PC-9 (cell line): ENCODE measurements at places on chromosomes 4 and X.

DNA sequence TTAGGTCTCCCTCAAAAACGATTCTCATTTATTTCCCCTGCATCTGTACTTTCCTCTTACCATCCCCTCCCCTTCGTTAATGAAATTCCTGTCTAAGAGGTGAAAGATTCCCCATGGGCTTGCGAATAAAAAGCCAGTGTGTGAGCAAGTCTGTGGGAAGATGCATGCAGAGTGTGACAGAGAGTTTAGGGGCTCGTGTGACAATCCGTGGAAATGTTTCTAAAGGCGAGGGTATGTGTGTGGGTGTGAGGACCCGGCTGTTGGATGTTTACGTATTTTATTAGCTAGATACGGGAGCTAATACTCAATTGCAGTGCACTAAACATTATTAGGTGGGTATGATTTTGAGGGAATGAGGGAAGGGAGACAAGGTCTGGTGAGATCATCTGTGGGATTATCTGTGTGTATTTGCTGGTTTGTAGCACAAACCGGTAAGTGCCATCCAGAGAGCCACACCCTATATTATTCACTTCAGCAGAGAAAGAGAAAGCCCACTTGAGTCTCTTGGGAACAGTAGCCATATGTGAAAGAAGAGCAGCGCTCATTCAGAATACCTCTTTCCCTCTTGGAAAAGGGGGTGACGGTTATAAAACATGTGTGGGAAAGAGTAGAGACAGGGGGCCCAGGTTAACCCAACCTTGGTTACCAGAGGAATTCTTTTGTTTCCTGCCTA lies 893 bp upstream of the HOPX start:
- DNase-seq = no peak

DNA sequence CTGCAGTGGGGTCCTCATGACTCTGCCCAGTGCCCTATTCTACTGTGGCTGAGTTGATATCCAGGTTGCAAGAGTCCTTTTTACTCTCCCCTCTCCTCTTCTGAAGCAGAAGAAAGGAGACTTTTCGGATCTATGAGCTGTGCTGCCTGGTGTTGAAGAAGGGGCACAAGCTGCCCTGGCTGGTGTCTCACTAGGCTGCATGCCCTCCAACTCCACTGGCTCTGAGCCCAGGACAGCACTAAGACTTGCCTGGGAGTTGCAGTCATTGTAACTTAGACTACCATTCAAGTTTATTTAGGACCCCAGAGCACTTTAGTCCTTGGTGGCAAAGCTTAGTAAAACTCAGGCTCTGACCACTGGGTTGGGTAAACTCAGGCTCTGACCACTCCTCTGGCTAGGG lies 89.4 kb downstream of the GABRB1 start:
- no peak for DNase-seq

GRCh38 chr4:6125103-6125651 lies 75.2 kb downstream of the JAKMIP1 start:
- DNase-seq = no peak

DNA sequence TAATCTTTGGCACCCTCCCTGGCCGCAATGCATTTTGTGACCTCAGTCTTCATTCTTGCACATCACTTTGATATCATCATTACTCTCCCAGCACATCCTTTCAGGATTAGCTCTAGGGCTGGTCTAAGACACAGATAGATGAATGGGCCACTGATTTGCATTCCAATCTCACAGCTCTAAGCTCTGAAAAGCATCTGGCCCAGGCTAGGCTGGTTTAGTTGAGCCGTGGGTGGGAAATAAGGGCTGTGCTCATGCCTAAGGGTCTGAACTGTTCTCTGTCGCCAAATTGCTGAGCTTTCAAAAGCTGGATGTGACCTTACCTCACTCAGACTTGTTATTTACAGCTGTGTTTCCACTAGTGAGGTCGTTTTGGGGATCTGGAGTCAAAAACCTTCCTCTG lies 30.0 kb upstream of the SLC9A7 start:
- no peak for DNase-seq

DNA sequence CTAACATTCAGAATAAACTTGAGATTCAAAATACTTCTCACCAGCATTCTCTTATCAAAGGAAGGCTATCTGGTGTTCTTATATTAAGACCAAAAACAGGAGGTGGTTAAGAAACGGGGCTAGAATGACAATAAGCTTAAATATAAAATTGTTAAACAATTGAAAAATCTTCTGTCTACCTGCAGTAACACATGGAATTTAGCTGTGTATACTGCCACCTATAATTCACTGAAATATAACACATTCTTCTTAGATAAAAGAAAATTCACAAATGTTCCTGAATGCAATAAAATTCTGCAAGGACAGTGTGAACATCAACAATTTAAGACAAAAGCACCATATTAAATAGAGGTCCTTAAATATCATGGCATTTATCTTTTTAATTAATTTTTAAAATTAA lies 11.5 kb upstream of the PCDH10 start:
- no peak for DNase-seq

GRCh38 chr4:157004279-157005161 lies 32.9 kb upstream of the PDGFC start:
- no peak for DNase-seq

DNA sequence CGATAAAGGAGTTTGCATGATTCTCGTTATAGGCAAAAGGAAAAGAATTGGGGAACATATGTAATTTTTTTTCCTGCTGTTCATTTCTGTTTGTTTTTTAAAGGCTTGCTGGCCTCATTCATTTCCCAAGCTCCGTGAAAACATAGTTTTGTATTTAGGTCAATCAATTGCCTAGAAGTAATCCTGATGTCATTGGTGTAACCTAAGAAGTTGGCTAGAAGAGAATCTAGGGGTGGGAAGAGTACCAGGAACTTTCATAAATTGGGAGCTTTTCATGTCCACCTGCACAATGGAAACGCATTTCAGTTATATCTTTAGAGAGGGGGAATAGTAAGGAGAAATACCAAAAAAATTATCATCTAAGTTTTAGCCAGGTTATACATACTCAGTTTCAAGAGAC lies 3.8 kb downstream of the RAPGEF2 start:
- no peak for DNase-seq

DNA sequence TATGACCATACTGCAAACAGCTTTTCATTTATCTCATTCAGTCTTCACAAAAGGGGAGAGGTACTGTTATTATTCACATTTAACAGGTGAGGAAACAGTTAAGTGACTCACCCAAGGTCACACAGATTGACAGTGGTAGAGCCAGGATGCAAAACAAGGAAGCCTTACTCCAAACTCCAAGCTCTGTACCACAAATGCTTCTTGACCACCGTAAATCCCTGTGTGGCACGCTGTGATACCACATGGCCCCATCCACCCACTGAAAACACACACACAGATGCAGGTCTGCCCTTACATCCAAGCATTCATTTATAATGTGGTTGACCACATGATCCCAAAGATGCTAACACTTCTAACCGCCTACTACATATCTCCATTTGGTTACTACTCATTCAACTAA lies 129.5 kb downstream of the TSPAN5 start:
- DNase-seq = no peak

- DNase-seq = no peak
These were observed 871.8 kb upstream of the PABPC4L start for GRCh38 chr4:135073389-135073788.

DNA sequence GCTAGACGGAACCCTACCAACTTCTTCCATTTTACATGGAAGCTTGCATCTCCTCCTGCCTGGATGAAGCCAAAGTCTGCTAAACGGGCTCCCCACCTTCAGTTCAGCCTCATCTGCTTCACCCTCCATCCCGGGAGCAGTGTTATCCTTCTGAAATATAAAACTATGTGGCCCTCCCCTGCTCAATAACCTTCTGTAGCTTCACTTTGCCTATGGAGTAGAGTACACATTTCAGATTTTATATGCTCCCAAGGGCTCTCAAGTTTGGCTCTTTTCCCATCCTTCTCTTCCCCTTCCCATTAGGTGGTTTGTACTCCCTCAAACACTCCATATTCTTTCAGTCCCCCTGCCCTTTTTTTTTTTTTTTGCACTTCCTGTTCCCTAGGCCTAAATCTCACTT lies 115.9 kb upstream of the RAI2 start:
- no peak for DNase-seq

DNA sequence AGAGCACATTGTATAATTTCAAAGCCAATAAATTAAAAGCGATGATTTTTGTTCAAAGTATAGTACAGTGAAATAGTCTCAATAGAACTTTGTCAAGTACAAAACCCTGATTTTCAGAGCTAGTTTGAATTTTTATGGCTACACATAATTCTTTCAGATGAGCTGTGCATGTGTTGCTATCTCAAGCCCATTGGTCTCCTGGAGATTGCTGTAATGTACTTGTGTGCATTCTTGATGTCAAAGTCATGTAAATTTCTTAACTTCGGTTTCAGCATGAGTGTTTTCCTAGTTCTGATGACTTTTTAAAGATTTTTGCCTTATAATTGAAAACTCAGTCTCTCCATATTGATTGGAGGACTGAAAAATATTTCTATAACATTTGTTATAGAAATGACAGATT lies 200.8 kb downstream of the CEP135 start:
- no peak for DNase-seq

- no peak for DNase-seq
These were observed 181.1 kb upstream of the PRPS2 start for GRCh38 chrX:12610079-12610478.

GRCh38 chrX:153244767-153245166 lies 65.7 kb downstream of the MAGEA1 start:
- DNase-seq = no peak

DNA sequence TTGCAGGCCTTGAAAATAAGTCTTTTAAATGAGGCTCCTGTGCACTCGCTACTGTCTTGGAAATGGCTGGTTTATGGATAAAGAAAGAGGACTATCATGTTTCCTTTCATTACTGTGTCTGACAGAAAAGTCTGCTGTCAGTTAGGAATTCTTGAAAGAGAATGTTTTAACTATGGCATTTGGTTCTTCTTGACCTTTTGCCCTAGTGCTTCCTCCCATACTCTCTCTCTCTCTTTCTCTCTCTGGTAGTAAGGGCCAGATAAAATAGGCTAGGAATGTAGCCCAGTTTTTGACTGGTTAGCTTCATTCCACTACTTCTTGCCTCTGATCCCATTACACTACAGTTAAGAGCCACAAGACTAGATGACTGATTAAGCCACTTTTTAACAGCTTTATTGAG lies 29.8 kb downstream of the YY2 start:
- no peak for DNase-seq

DNA sequence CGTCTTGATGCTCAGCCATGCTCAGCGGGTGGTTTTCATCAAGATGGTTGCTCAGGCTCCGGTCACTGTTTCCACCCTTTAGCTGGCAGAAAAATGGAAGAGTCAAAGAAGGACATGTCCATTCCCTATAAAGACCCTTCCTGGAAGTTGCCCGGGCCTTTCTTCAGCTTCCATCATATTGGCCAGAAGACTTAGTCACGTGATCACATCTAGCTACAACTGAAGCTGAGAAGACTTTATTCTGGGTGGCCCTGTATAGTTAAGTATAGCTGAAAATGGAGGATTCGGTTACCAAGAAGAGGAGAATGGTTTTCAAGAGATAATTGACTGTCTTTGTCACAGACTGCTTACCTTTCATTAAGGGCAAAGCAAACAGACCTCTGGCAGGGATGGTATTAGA lies 296.7 kb upstream of the CASK start:
- DNase-seq = no peak

DNA sequence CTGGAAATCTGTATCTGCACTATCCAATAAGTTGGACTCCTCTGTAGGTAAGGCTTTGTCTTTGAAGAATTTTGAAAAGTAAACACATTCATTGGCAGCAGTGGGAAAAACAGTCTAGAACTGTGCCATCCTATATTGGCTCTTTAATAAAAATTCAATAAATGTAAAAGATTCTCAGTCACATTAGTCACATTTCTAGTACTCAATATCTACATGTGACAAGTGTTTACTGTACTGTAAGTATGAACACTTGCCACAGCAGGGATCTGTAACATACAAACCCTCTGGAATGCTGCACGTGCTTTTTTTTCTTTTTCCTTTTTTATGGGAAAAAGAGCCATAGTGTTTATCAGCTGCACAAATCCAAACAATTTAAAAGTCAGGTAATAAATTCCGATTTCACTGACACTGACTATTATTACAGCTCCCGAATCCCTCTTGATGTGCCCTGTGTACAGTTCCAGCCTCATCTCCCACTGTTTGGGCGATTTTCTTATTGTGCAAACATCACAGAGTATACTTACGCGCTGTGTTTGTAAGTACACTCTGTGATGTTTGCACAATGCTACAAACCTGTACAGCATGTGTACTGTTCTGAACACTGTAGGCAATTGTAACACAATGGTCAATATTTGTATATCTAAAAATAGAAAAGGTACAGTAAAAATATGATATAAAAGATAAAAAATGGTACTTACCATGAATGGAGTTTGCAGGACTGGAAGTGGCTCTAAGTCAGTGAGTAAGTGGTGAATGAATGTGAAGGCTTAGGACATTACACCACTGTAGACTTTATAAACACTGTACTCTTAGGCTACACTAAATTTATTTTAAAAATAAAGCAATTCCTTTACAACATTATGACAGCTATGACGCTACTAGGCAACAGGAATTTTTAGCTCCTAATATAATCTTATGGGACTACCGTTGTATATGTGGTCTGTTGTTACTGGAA lies 8.7 kb downstream of the PYURF start:
- DNase-seq = no peak

GRCh38 chr4:187127456-187127855 lies 403.8 kb upstream of the FAT1 start:
- no peak for DNase-seq

DNA sequence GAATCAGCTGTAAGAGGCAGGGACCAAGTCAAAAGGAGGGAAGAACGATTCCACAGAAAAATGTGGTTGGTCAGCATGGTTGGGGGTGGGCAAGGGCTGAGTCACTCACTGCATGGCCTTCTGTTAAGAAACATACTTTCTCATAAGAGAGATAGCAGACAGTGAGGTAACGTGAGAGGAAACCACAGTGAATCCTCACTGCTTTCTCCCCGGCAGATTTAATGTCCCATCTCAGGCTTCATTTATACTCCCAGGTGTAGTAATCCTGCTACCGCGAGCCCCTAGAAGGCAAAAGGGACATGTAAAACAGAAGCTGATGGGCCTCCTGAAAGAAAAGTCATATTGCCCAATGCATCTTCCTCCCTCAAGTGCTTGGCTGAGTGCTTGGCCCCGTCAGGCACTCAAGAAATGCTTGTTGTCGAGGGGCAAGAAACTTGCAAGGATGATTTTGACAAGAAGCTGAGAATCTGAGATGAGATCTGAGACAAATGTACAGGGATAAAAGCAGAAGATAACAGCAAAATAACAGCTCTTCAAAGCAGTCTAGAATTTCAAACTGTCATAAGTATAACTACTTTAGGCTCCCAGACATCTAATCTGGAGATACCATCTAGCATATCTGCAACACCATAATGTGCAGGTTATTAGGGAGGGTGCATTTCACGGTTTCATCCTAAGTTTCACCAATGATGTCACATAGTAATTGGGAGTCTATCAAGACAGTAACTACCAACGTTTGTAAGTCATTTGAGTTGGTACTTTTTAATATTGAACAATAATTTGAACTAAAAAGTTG lies 40.2 kb downstream of the SH3KBP1 start:
- peak; percentile 63 for DNase-seq

GRCh38 chr4:150302553-150302952 lies 224.3 kb downstream of the DCLK2 start:
- peak; percentile 59 for DNase-seq
